ENCODE measurements at places on chromosomes 2 and 18.

- DNase-seq, result no peak
Measured at GRCh38 chr18:433298-433697, 67.2 kb downstream of the COLEC12 start.

- DNase-seq, result peak; percentile 25
Measured at GRCh38 chr18:5546660-5547059, 2.9 kb upstream of the EPB41L3 start.

- DNase-seq, result no peak
Measured at GRCh38 chr2:108215794-108216211, 24.0 kb upstream of the SULT1C3 start.

DNA sequence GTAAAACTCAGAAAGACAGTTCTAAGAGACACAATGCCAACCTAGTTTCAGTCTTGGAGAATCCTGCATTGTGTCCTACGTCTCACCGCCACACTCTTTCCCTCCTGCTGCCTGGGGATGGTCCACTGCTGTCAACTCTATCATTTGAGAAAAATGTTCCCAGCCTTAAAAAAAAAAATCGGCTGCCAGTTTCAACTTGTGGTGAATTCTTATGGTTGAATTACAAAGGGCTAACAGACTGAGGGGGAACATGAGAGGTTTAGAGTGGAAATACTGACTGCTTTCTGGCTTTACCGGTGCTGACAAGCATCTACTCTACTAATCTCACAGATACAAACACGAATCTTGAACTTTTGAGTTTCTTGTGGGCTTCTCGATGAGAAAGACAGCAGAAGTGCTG is 74.0 kb downstream of the NAB1 start:
- no peak for DNase-seq

- no peak for DNase-seq
Measured at GRCh38 chr18:35729991-35730668, 148.6 kb downstream of the GALNT1 start.

DNA sequence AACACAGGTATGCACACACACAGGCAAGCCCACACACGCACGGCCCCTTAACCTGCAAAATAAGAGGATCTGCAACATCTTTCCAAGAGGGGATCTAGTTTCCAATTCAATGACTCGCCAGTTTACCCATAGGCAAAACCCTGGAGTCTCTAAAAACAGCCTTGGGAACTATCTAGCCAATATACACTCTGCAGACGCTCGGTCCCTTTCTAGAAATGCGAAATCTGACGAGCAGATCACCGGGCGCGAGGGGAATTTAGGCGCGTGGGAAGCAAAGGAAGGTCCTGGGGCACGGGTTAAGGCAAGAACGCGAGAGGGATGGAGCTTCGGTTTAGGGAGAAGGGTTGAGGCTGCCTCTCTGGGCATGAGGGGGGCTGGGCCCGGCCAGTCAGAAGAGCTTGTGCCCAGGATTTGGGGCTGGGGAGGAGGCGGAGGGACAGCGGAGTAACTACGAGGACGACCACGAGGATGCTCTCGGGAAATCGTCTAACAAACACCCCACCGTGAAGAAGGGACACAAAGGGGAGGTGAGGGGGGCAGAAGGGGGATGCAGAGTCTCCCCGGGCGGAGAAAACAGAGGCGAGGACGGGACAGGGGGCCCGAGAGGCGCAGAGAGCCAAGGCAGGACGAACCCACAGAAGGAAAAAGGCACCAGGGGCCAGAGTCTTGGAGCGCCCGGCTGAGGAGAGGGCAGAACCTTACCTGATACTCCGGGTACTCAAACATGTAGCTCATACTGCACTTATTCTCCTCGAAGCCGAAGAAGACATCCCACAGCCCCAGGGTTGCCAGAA is 542 bp downstream of the PGAP1 start:
- DNase-seq, result peak; percentile 19

DNA sequence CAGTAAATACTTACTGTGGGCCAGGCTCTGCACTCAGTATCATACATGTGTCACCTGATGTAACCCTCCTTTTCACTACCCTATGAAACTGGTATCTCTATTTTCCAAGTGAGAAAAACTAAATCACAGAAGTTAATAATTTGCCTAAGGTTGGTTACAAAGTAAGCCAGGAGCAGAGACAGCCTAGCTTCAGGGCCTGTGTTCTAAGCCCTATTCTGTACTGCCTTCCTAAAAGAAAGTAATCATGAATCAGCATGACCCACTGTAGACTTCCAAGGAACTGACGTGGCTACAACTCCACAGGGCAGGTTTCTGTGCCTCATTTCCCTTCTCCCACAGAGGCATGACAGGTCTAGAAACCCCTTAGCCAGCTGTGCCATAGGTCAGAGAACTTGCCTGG is 14.3 kb downstream of the ZNF142 start:
- DNase-seq, result no peak

DNA sequence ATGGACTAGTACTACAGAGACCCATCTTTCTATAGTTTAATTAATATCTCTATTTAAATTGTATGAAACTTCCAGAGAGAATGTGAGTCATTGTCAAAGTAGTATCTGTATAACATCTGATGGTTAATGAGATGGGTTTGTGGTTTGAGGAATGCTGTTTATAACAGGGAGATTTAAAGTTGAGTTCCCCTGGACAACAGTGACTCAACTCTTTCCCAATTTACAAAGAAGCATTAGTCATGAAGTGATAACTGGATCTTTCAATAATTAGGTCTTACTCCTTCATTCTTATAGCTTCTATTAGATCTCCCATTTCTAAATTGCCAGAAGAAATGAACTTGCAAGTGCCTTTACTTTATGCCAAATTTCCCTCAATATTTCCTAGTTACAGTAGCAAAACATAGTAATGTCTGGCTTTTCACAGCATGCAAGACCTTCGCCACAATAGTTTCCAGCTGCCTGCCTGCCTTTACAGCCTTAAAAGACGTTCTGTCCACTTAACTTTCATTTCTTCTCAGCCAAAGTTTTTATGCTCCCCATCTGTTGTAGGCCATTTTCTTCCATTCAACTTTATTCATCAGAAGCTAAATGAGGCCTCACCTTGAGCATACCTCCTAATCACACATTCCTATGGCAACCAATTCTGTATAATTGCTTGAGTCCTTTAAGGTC is 47.7 kb upstream of the WDR75 start:
- no peak for DNase-seq

GRCh38 chr2:150063931-150064548 is 423.4 kb downstream of the RND3 start:
- DNase-seq, result no peak

DNA sequence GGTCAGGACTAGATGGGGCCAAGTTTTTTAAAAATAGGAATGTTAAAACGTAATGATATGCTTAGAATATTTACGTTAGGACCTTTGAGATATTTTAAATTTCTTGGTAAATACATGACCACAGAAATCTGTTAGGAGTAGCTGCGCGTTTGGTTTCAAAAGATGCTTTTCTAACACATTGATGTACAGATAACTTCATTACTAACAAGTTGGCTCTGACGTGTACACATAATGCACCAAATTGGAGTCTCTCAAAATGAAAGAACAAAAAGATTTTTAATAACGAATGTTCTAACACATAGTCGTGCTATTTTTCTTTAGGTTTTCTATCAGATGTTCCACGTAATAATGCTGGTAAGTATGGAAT is 608 bp downstream of the PHOSPHO2 start:
- DNase-seq, result no peak

- DNase-seq, result no peak
Measured at GRCh38 chr2:231886071-231886681, 40.0 kb downstream of the NPPC start.

- no peak for DNase-seq
Measured at GRCh38 chr2:185255566-185255965, 483.0 kb upstream of the FSIP2 start.

DNA sequence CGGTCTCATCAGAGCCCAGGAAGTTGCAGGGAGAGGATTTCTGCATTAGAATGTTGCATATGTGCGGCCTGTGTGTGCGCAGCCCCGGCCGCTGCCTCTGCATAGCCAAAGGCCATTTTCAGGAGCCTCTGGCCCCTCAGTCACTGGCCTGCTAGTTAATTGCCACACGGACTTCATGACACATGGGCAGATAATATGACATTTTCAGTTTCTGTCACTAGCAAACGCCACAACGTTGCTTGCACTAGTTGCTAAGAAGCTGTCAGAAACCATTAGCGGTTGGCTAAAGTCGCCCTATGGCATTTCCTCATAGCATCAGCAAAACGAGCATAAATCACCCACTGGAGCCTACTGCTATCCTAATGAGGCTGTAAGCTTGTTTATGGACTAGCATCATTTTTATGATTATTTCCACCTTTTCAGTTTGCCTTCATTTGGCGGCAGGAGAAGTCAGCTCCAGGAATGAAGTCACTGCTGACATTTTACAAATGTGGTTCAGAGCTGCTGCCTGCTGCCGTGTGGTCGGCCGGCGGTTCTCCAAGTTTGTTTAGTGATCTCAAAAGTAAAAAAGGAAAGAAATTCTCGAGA is 73.7 kb downstream of the MEIS1 start:
- no peak for DNase-seq

DNA sequence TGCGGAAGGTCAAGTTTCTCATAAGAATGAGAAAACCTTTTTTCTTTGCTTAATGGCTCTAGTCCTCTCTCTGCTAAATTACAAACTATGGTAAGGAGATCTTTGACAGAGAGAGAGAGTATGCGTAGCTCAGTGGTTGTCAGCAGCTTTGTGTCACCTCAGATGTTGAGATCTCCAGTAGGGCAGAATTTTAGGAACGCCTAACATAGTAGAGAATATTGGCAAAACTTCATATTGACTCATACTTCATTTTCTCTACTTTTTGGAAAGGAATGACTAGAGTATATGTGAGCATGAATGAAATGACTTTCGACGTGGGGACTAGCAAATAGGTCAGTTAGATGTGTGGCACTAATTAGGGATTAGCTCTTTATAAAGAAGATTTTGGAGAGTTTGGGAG is 64.0 kb downstream of the WDR7 start:
- no peak for DNase-seq

GRCh38 chr2:159129824-159130223 is 156.7 kb downstream of the WDSUB1 start:
- no peak for DNase-seq

GRCh38 chr2:74536166-74536950 is 6.6 kb downstream of the HTRA2 start:
- no peak for DNase-seq

GRCh38 chr2:143901185-143901842 is 618.6 kb downstream of the ZEB2 start:
- no peak for DNase-seq

DNA sequence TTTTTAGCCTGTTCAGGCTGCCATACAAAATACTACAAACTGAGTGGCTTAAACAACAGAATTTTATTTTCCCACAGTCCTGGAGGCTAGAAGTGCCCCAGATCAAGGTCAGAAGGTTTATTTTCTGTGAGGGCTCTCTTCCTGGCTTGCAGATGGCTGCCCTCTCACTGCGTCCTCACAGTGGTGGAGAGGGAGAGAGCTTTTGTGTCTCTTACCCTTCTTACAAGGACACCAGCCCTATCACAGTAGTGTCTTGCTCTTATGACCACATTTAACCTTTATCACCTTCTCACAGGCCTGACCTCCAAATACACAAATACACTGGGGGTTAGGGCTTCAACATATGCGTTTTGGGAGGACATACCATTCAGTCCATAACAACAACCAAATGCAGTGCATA is 11.7 kb downstream of the WDR7 start:
- DNase-seq, result no peak

DNA sequence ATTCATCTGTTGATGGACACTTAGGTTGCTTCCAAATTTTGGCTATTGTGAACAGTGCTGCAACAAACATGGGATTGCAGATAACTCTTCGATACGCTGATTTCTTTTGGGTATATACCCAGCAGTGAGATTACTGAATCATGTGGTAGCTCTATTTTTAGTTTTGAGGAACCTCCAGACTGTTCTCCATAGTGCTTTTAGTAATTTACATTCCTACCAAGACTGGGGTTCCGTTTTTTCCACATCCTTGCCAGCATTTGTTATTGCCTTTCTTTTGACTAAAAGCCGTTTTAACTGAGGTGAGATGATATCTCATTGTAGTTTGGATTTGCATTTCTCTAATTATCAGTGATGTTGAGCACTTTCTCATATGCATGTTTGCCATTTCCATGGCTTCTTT is 200.3 kb downstream of the MBD5 start:
- no peak for DNase-seq

DNA sequence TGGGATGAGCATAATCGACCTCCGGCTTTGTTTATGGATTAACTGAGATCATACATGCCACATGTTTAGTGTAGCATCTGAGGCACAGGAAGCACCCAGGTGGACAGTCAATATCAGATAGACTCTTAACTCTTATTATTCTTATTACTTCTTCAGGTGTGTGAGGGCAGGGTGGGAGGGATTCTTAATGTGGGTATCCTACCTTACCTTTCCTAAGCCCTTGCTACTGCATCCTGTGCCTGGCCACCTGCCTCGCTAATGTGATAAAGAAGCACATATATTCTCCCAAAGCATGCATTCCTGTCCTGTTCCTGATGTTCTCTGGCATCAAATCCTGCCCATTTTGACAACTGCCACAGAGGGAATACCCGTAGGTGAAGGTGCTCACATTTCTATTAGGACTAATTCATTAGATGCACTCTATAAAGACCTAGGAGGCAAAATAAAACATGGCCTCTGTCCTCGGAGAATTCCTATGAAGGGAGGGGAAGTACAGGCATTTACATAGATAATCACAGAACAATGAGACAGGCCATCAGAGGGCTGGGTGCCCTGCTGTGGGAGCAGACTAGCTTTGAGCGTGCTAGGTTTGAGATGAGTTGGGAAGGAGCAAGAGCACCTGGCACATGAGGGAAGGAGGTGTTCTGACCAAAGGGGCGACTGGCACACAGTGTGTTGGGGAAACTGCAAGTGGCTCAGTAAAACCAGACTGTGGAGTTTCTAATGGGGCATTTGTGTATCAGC is 19.5 kb upstream of the CELF4 start:
- no peak for DNase-seq

DNA sequence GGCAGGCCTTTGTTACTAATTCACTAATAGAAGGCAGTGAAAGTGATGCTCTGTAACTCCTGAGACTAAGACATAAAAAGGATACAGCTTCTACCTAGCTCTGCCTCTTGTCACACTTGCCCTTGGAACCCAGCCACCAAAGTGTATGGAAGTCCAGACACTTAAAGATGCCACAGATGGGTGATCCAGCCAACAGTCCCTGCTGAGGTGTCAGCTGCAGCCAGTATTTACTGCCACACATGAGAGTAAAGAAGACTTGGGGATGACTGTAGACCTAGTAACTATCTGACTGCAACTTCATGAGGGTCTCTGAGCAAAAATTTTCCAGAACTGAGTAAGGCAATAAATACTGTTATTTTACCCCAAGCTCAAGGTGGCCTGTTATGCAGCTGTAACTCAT is 8.8 kb downstream of the IMMT start:
- DNase-seq, result no peak

DNA sequence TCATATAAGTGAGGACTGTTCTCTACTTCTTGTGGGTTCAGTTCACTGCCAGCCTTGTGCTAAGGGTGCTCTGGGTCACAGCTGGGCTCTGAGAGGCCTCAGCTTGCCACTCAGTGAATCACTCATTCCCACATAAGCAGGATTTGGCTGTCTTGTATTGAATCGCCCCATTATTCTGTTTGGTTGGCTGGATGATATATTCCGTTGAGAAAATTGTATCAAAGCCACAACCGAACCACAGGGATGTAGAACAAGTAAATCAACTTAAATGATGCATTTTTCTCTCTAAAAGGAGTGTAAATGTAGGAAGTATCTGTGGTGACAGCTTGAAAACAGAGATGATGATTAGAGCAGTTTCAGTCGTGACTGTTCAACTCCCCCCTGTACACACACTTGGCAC is 39.6 kb downstream of the TTC39C start:
- DNase-seq, result no peak

- DNase-seq, result no peak
Measured at GRCh38 chr2:148640767-148641166, 3.8 kb upstream of the EPC2 start.

All from natural killer cell (primary cell).